Breast epithelium (tissue), 4 donors: ENCODE measurements at places on chromosomes 7 and 10.
A peak's percentile ranks its signal among the peaks of the same experiment; 100 is the strongest.

- no peaks in the 10 kb centered on the region for H3K27me3 ChIP-seq
- H3K36me3 ChIP-seq = no peaks in the 10 kb centered on the region
- no peak overlapping the region for H3K27ac ChIP-seq
- DNase-seq = no peak
- no peak overlapping the region for H3K4me3 ChIP-seq
- H3K4me1 ChIP-seq = no peaks in the 10 kb centered on the region
Observed at GRCh38 chr10:69045441-69046300, 42.2 kb upstream of the SRGN start.

GRCh38 chr10:86164174-86164774 lies 202.3 kb downstream of the GRID1 start:
- H3K27ac ChIP-seq = no peak overlapping the region
- H3K4me3 ChIP-seq = no peak overlapping the region
- DNase-seq = no peak

DNA sequence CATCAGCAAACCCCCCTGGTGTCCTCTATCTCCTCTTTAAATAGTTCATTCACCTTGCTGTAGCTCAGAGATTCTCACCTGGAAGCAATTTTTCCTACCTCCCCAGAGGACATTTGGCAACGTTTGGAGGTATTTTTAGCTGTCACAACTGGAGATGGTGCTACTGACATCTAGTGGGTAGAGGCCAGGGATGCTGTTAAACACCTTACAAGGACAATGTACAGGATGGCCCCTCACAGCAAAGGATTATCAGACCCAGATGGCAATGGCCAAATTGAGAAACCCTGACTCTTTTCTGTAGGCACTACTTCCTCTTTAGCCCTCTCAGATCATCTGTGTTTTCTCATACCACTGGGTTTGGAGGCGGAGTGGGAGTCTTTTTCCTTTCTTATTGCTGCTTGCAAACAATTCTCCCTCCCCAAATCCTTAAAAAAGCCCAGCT lies 13.2 kb upstream of the TRA2A start:
- no peak overlapping the region for H3K4me3 ChIP-seq
- H3K27ac ChIP-seq = no peak overlapping the region
- DNase-seq = no peak
- H3K36me3 ChIP-seq = no peaks in the 10 kb centered on the region
- no peaks in the 10 kb centered on the region for H3K27me3 ChIP-seq
- H3K4me1 ChIP-seq = no peaks in the 10 kb centered on the region

GRCh38 chr7:101410743-101411507 lies 48.2 kb downstream of the COL26A1 start:
- no peaks in the 10 kb centered on the region for H3K4me1 ChIP-seq
- H3K36me3 ChIP-seq = no peaks in the 10 kb centered on the region
- H3K27ac ChIP-seq = no peak overlapping the region
- H3K27me3 ChIP-seq = no peaks in the 10 kb centered on the region
- H3K4me3 ChIP-seq = no peak overlapping the region
- no peak for DNase-seq

DNA sequence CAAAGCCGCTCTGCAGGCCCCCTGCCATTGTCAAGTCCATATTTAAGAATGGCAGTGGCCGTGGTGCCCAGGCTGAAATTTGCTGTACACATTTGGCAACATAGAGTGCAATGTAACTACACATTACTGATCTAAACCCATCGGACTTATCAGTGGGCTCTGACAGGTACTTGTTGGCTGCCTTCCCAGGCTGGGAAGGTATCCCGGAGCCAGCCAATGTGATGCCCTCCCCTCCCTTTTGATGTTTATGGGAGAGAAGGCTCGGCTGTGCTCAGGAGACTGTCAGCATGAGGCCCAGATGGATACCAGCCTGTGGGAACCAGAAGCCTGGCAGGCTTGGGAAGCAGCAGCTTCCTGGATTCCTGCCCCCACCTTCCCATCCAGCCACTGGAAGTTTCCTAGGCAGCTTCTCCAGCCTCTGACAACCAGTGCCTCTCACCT lies 146.1 kb upstream of the TCF7L2 start:
- no peaks in the 10 kb centered on the region for H3K27me3 ChIP-seq
- no peak overlapping the region for H3K27ac ChIP-seq
- no peak for DNase-seq
- no peak overlapping the region for H3K4me3 ChIP-seq
- H3K36me3 ChIP-seq = no peaks in the 10 kb centered on the region

DNA sequence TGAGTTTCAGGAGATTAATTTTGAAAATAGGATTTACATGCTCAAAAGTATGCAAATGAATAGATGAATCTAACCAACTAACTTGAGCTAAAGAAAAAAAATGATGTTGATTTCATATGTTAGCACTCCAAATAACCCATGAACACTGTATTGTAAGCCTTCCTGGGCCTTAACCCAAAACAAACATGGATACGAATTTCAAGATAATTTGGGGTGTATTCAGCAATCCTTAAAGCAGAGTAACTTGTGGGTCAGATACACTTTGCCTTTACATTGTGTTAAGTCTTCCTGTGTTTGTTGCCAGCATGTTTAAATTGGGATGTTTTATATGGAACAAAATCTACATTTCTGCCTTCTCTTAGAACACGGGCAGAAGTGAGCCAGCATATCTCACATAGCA lies 124.2 kb upstream of the WDR11 start:
- H3K4me1 ChIP-seq = no peaks in the 10 kb centered on the region
- H3K4me3 ChIP-seq = no peak overlapping the region
- H3K27me3 ChIP-seq = no peaks in the 10 kb centered on the region
- no peak for DNase-seq
- H3K27ac ChIP-seq = no peak overlapping the region
- no peaks in the 10 kb centered on the region for H3K36me3 ChIP-seq

DNA sequence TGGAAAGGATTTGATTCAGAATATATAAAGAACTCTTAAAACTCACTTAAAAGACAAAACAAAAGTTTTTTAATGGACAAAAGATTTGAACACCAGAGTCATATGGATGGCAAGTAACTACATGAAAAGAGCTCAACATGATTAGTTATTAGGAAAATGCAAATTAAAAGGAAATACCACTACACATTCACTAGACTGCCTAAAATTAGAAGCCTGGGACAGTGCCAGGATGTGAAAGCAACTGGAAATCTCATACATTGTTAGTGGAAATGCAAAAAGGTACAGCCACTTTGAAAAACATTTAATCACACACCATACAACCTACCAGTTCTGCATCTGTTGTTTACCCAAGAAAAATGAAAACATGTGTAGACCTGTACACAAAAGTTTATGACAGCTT lies 48.8 kb downstream of the RALA start:
- no peaks in the 10 kb centered on the region for H3K27me3 ChIP-seq
- no peaks in the 10 kb centered on the region for H3K36me3 ChIP-seq
- H3K27ac ChIP-seq = no peak overlapping the region
- no peak overlapping the region for H3K4me3 ChIP-seq

DNA sequence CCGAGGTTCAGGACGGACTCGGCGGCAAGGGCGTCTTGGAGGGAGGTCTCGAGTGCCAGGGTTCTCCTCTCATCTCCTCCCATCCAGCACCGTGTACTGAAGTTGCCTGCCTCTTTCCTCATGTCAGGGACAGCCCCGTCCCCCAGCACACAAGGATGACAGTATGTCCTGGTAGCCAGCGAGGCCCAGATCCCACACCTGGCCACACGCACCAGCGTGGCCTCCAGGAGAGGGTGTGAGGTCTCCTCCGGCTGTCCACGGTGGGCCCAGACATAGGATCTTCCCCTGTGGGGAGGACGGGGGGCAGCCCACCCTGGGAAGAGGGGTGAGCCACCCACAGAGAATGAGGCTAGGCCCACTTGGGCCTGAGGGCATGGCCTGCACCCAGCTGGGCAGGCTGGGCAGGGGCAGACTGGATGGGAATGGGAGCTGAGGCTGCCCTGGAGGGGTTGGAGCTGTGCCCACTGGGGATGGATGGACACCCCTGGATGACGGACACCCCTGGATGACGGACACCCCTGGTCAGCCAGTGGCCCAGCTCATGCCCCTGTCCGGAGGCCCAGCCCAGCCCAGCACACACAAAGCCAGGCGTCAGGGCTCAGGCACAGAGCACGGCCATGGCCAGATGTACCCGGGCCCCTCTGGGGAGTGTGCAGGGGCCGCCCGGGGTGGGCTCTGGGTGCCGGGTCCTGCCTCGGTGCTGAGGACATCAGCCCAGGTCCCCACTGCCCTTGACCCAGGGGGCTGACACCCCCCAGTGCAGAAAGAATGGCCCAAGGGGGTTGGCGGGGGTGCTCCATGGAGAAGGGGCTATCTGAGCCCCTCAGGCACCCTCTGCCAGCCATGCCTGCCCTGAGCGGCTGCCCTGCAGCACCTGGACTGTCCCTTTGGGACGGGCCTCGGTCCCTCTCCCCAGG lies 30.9 kb upstream of the CFAP46 start:
- no peak overlapping the region for H3K27ac ChIP-seq
- H3K36me3 ChIP-seq = no peaks in the 10 kb centered on the region
- no peak for DNase-seq
- H3K27me3 ChIP-seq = no peaks in the 10 kb centered on the region
- no peaks in the 10 kb centered on the region for H3K4me1 ChIP-seq

GRCh38 chr10:71342573-71343391 lies 23.7 kb downstream of the SLC29A3 start:
- H3K4me3 ChIP-seq = no peak overlapping the region
- no peaks in the 10 kb centered on the region for H3K27me3 ChIP-seq
- H3K27ac ChIP-seq = no peak overlapping the region
- no peaks in the 10 kb centered on the region for H3K36me3 ChIP-seq

GRCh38 chr7:4960363-4960762 lies 1.4 kb upstream of the MMD2 start:
- H3K27me3 ChIP-seq = peaks cover 8% of the 10 kb centered on the region
- no peak overlapping the region for H3K27ac ChIP-seq
- H3K4me3 ChIP-seq = no peak overlapping the region
- H3K4me1 ChIP-seq = peaks cover 6% of the 10 kb centered on the region
- H3K36me3 ChIP-seq = no peaks in the 10 kb centered on the region

DNA sequence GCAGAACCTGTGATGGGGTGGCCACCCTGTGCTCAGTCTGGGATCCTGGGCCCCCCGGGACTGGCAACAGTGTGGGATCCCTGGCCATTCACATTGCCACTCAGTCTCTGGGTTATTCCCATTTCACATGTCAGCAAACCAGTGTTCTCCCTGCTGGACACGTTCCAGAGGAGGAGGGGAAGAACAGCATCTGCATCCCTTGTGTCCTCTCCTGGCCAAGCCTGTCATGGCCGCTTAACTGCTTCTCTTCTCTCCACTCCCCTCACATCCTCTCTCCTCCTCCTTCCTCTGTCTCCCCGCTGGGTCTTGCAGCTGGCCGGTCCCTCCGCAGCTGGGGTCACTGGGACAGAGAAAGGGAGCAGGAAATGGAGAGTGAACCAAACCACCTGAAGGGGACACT lies 74.4 kb downstream of the C10orf105 start:
- H3K27me3 ChIP-seq = no peaks in the 10 kb centered on the region
- no peak overlapping the region for H3K27ac ChIP-seq
- H3K36me3 ChIP-seq = no peaks in the 10 kb centered on the region
- no peaks in the 10 kb centered on the region for H3K4me1 ChIP-seq

DNA sequence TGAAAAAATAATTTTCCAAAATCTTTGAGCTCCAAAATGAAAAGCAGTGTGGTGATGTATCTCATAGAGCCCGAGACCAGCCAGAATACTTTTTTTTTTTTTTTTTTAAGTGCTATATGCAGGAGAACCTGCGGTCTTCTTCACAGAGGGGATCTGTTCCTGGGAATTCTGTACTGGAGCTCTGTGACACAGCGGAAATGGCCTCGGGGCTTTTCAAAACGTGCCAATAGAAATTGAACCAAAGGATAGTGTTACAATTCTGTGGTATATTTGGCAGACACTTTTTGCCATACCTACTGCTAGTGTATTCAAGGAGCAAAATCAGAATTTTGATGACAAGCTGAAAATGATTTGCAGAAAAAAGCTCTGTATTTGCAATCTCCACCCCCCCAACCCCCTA lies 1429.3 kb upstream of the LRRTM3 start:
- H3K27me3 ChIP-seq = no peaks in the 10 kb centered on the region
- H3K27ac ChIP-seq = no peak overlapping the region
- no peak overlapping the region for H3K4me3 ChIP-seq
- no peak for DNase-seq
- peaks cover 4% of the 10 kb centered on the region for H3K36me3 ChIP-seq
- H3K4me1 ChIP-seq = no peaks in the 10 kb centered on the region

- no peak overlapping the region for H3K27ac ChIP-seq
- H3K4me1 ChIP-seq = no peaks in the 10 kb centered on the region
- no peaks in the 10 kb centered on the region for H3K27me3 ChIP-seq
- H3K4me3 ChIP-seq = no peak overlapping the region
Observed at GRCh38 chr7:112495810-112496462, 15.1 kb downstream of the LSMEM1 start.

- no peaks in the 10 kb centered on the region for H3K36me3 ChIP-seq
- H3K27me3 ChIP-seq = no peaks in the 10 kb centered on the region
- no peak overlapping the region for H3K27ac ChIP-seq
Observed at GRCh38 chr7:27863880-27864279, 123.9 kb downstream of the TAX1BP1 start.

DNA sequence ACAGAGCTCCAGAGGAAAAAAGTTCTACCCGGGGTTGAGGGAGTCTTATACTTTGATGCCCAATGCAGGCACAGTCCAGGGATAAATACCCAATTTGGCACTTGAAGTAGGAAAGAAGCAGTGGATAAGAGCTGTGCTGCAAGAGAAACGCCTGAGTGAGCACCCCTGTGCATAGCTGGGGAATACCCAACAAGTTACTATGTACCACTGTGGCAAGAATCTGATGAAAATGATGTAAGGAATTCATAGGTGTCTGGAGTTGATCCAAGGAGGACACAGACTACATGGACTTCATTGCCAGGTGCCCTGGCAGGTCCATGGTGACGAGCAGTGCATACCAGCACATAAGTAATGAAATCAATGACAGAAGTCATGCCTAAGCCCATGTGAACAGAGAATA lies 183.7 kb upstream of the FEZF1 start:
- no peaks in the 10 kb centered on the region for H3K27me3 ChIP-seq
- no peak for DNase-seq
- no peak overlapping the region for H3K4me3 ChIP-seq
- H3K36me3 ChIP-seq = no peaks in the 10 kb centered on the region
- no peaks in the 10 kb centered on the region for H3K4me1 ChIP-seq
- H3K27ac ChIP-seq = no peak overlapping the region

- H3K27me3 ChIP-seq = no peaks in the 10 kb centered on the region
- H3K27ac ChIP-seq = peak overlapping the region; percentile 91
Observed at GRCh38 chr10:77927402-77928246, 1.1 kb upstream of the DLG5 start.

GRCh38 chr10:50851884-50852671 lies 33.3 kb downstream of the A1CF start:
- no peaks in the 10 kb centered on the region for H3K4me1 ChIP-seq
- DNase-seq = no peak
- no peak overlapping the region for H3K27ac ChIP-seq

GRCh38 chr7:783556-784490 lies 48.5 kb upstream of the SUN1 start:
- DNase-seq = no peak
- no peaks in the 10 kb centered on the region for H3K27me3 ChIP-seq
- no peak overlapping the region for H3K27ac ChIP-seq
- H3K36me3 ChIP-seq = no peaks in the 10 kb centered on the region

DNA sequence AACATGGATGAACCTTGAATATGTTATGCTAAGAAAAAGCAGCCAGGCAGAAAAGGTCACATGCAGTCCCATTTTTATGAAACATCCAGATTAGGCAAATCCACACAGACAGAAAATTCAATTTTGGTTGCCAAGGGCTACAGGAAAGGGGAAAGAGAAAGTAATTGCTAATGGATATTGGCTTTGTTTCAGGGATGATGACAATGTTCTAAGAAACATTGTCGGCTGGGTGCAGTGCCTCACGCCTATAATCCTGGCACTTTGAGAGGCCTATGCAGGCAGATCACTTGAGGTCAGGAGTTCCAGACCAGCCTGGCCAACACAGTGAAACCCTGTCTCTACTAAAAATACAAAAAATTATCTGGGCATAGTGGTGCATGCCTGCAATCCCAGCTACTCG lies 23.0 kb downstream of the ZNF33B start:
- H3K4me3 ChIP-seq = no peak overlapping the region
- H3K36me3 ChIP-seq = no peaks in the 10 kb centered on the region
- H3K27ac ChIP-seq = no peak overlapping the region
- no peak for DNase-seq
